ENCODE measurements at places on chromosomes 13 and 19. TPM values are rescaled to one million over a fixed set of nuclear protein-coding genes. Genes with fewer than 3 reads are reported as not detected.

DNA sequence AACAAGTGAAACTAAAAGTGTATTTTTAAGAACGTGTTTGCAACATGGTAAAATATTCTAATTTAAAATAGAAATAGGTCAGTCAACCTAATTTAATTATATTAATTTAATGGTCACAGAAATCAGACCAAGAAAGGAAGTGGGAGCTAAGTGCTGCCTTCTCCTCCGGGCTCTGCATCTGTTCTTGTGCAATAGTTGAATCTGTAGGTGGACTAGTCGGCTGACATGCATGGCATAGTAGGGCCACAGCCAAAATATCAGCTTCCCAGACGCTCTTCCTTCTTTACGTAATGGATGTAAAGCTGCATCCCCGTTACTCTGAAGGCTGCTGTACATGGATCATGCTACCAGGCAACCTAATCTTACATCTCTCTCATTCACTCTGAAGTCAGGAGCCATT lies 47.3 kb downstream of the COL4A1 start:
- peaks cover 8% of the 10 kb centered on the region for H3K4me1 ChIP-seq
- no peak overlapping the region for H3K27ac ChIP-seq
- H3K27me3 ChIP-seq, result no peaks in the 10 kb centered on the region
- DNase-seq, result no peak
- no peak overlapping the region for H3K4me3 ChIP-seq

HSH2D gene
- total RNA-seq, result 6.1 TPM

PSPN gene
- total RNA-seq, result 1.5 TPM

IRGQ gene
- 28.3 TPM for total RNA-seq

MED29 gene
- total RNA-seq, result 16.5 TPM

DNA sequence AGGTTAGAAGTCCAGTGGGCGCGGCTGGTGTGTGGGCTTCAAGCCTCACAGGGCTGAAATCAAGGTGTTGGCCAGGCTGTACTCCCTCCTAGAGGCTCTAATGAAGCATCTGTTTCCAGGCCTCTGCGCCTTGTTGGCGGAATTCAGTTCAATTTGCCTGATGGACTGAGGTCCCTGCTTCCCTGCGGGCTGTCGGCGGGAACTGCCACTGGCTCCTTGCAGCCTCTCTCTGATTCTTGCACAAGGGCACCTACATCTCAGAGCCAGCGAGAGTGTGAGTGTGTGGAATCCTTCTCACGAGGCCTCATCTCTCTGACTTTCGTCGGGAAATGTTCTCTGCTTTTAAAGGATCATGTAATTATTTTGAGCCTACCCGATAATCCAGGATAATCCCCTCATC lies 128.6 kb downstream of the DLEU7 start:
- H3K27me3 ChIP-seq, result no peaks in the 10 kb centered on the region
- no peaks in the 10 kb centered on the region for H3K36me3 ChIP-seq
- DNase-seq, result no peak
- H3K27ac ChIP-seq, result no peak overlapping the region
- peaks cover 7% of the 10 kb centered on the region for H3K4me1 ChIP-seq

GRCh38 chr19:17112271-17112670 lies 36.7 kb downstream of the MYO9B start:
- H3K27me3 ChIP-seq, result no peaks in the 10 kb centered on the region
- no peak overlapping the region for H3K4me3 ChIP-seq
- peaks cover 4% of the 10 kb centered on the region for H3K4me1 ChIP-seq
- H3K27ac ChIP-seq, result no peak overlapping the region

DNA sequence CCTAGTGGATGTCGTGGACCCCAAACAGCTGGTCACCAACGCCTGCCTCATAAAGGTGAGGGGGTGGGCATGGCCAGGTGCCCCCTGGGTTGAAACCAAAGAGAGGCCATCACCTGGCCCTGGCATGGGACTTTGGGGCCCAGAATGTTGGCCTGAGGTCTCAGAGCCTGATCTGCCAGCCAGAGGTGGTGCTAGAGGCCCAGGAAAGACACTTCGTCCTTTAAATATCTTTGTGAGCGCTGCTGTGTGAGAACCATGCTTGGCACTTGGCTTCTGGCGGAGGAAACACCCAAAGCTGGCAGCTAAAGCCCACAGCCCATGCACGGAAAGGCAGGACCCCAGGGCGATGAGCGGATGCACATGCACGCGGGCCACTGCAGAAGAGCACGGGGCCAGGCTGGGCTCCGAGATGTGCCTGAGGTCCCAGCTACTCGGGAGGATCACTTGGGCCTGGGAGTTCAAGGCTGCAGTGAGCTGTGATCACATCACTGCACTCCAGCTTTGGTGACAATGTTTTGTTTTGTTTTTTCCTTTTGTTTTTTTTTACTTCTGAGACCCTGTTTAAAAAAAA lies 4.3 kb upstream of the ADM5 start:
- H3K36me3 ChIP-seq, result peaks cover 33% of the 10 kb centered on the region
- H3K27me3 ChIP-seq, result no peaks in the 10 kb centered on the region
- H3K4me3 ChIP-seq, result no peak overlapping the region

DNA sequence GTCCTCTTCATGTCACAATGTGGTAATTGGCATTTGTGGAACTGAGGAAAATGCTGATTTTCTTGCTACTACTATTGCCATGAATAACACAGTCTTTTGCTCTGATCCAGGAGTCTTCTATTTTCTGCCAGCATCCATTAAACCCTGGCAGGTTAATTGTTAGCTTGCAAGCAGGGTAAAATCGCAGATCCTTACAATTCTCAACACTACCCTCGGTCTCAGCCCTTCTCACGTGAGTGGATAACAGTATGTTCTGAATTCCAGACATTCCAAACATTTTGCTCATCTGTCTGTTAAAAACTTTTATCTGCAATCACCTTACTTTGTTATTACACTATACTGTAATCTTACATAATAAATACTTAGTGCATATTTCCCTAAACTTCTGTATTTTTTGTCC lies 251.3 kb upstream of the ATXN8OS start:
- no peaks in the 10 kb centered on the region for H3K36me3 ChIP-seq
- no peak for DNase-seq
- H3K27ac ChIP-seq, result no peak overlapping the region
- H3K27me3 ChIP-seq, result no peaks in the 10 kb centered on the region
- no peak overlapping the region for H3K4me3 ChIP-seq

DNA sequence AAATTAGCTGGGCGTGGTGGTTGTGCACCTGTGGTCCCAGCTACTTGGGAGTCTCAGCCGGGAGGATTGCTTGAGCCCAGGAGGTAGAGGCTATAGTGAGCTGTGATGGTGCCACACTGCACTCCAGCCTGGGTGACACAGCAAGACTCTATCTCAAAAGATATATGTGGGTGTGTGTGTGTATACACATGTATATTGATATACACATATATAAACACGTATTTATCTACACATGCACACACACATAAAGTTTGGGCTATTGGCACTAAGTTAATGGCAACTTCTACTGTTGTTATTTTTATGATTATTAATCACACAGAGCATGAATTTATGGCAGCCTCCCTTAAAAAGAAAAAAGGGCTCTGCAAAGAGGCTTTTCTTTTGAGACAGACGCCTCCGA lies 27.1 kb upstream of the ABCC4 start:
- H3K4me3 ChIP-seq, result no peak overlapping the region
- no peaks in the 10 kb centered on the region for H3K27me3 ChIP-seq

- no peaks in the 10 kb centered on the region for H3K36me3 ChIP-seq
- H3K4me3 ChIP-seq, result no peak overlapping the region
- peak; percentile 37 for DNase-seq
- no peak overlapping the region for H3K27ac ChIP-seq
- no peaks in the 10 kb centered on the region for H3K27me3 ChIP-seq
Observed at GRCh38 chr13:87669379-87669978, 1.7 kb upstream of the SLITRK5 start.

ANGPTL8 gene
- not detected for total RNA-seq

WDR87 gene
- not detected for total RNA-seq

RNF17 gene
- total RNA-seq, result 0.09 TPM

DNA sequence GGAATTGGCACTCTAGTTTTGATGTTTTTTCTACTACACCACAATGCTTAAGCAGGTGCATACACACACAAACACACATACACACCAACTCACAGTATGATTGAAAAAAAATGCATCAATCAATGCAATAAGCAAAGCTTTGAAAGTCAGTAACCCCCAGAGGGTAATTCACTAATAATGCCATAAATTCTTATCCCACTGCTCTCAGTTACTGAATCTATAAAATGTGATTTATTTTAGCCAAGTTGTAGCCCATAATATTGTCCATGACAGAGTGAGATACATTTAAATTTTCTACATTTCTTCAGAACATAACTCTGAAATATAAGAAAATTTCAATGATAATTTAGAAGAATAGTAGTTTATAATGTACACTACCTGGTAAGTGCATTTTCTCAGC lies 87.9 kb downstream of the LIG4 start:
- no peaks in the 10 kb centered on the region for H3K36me3 ChIP-seq
- no peaks in the 10 kb centered on the region for H3K4me1 ChIP-seq
- no peak overlapping the region for H3K27ac ChIP-seq
- H3K4me3 ChIP-seq, result no peak overlapping the region
- no peaks in the 10 kb centered on the region for H3K27me3 ChIP-seq

- peak; percentile 37 for DNase-seq
- no peaks in the 10 kb centered on the region for H3K27me3 ChIP-seq
- H3K4me3 ChIP-seq, result no peak overlapping the region
- H3K36me3 ChIP-seq, result peaks cover 5% of the 10 kb centered on the region
- peaks cover 3% of the 10 kb centered on the region for H3K4me1 ChIP-seq
- no peak overlapping the region for H3K27ac ChIP-seq
Observed at GRCh38 chr19:48999481-49000325, 6.0 kb downstream of the RUVBL2 start.

- DNase-seq, result no peak
- peaks cover 22% of the 10 kb centered on the region for H3K4me1 ChIP-seq
- no peaks in the 10 kb centered on the region for H3K27me3 ChIP-seq
Observed at GRCh38 chr13:30846311-30846710, 59.8 kb upstream of the MEDAG start.

SIGLEC12 gene
- total RNA-seq, result 3.5 TPM

GRCh38 chr13:46656786-46657185 lies 103.8 kb downstream of the LRCH1 start:
- H3K27ac ChIP-seq, result no peak overlapping the region
- H3K4me1 ChIP-seq, result peaks cover 30% of the 10 kb centered on the region
- no peak overlapping the region for H3K4me3 ChIP-seq
- no peaks in the 10 kb centered on the region for H3K27me3 ChIP-seq
- no peak for DNase-seq

DNA sequence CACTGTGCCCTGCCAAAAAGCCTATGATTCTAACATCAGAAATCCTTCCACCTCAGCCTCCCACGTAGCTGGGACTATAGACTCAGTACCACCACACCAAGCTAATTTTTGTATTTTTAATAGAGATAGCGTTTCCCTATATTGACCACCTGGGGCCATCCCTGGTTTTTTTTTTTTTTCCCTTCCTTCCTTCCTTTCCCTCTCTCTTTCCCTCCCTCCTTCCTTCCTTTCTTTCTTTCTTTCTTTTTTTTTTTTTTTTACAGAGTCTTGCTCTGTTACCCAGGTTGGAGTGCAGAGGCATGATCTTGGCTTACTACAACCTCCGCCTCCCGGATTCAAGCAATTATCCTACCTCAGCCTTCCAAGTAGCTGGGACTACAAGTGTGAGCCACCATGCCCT lies 1.1 kb upstream of the SAE1 start:
- no peak overlapping the region for H3K27ac ChIP-seq
- no peaks in the 10 kb centered on the region for H3K36me3 ChIP-seq
- H3K4me1 ChIP-seq, result peaks cover under 1% of the 10 kb centered on the region

JAK3 gene
- 18.8 TPM for total RNA-seq

GRCh38 chr13:113646376-113646775 lies 11.6 kb downstream of the ATP4B start:
- H3K27ac ChIP-seq, result no peak overlapping the region
- H3K27me3 ChIP-seq, result no peaks in the 10 kb centered on the region
- H3K4me3 ChIP-seq, result no peak overlapping the region
- DNase-seq, result peak; percentile 46

GRCh38 chr13:106522898-106523525 lies 12.4 kb downstream of the EFNB2 start:
- no peaks in the 10 kb centered on the region for H3K27me3 ChIP-seq
- peaks cover 14% of the 10 kb centered on the region for H3K4me1 ChIP-seq
- H3K27ac ChIP-seq, result no peak overlapping the region
- H3K36me3 ChIP-seq, result no peaks in the 10 kb centered on the region
- no peak for DNase-seq

- H3K27me3 ChIP-seq, result no peaks in the 10 kb centered on the region
- no peak overlapping the region for H3K4me3 ChIP-seq
- H3K27ac ChIP-seq, result no peak overlapping the region
- peak; percentile 40 for DNase-seq
- no peaks in the 10 kb centered on the region for H3K4me1 ChIP-seq
Observed at GRCh38 chr13:59437544-59438301, 726.0 kb downstream of the DIAPH3 start.

GRCh38 chr13:75635828-75636435 lies at the start of gene LMO7:
TSS of gene LMO7 (plus strand) at chr13:75636330. CDS start at chr13:75636658, 328 bp downstream.
- no peaks in the 10 kb centered on the region for H3K27me3 ChIP-seq
- H3K36me3 ChIP-seq, result no peaks in the 10 kb centered on the region
- DNase-seq, result peak; percentile 55
- peaks cover 7% of the 10 kb centered on the region for H3K4me1 ChIP-seq
- no peak within 1 kb of the TSS for H3K27ac ChIP-seq

DNA sequence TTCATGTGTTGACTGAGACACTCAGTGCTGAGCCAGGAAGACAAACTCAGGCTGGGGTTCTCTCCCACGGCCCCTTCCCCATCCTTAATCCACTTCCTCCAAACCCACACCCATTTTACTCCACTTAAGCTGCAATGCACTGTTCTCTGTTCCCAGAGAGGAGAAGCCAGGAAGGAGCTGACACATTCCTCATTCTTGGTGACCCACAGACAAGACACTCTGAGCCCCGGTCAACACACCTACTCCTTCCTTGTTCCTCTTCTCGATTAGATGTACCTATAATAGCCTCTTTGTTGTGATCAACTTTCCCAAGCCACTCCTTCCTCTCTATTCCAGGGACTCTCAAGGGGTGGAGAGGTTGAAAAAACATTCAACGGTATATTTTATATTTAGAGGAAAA lies 47.1 kb downstream of the INSR start:
- DNase-seq, result no peak
- no peak overlapping the region for H3K4me3 ChIP-seq
- no peaks in the 10 kb centered on the region for H3K27me3 ChIP-seq
- peaks cover 8% of the 10 kb centered on the region for H3K4me1 ChIP-seq
- peak overlapping the region; percentile 1 for H3K27ac ChIP-seq

RAB11B gene
- total RNA-seq, result 139 TPM
